HT-29 (cell line): ENCODE measurements at places on chromosomes 1 and 21. TPM values are rescaled to one million over a fixed set of nuclear protein-coding genes. Genes with fewer than 3 reads are reported as not detected.
A peak's percentile ranks its signal among the peaks of the same experiment; 100 is the strongest.

SCAMP3 gene
- total RNA-seq = 112 and 114 TPM in 2 replicates

HTR1D gene
- total RNA-seq = 0.83 and 1.0 TPM in 2 replicates

NECTIN4 gene
- 8.6 and 10.4 TPM in 2 replicates for total RNA-seq

ZNF593 gene
- total RNA-seq = 170 and 217 TPM in 2 replicates

DNA sequence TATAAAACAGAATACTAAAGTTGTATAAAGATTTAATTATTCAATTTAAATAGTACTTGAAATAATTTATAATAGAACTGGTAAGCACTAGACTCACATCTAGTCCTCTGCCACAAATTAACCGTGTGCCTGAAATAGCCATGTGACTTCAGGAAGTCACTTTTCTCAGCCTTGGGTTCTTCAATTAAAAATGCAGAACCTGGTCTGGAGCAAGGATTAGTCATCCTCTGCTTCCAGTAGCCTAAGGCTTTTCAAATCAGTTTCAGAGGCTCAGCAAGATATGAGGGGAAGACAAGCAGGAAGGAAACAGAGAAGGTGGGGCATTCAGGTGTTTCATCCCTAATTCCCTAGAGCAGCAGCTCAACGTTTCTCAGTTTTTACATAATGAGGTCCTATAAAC, 23.0 kb downstream of the DPH5 start:
- DNase-seq = no peak

- no peak for DNase-seq
These were observed 21.9 kb downstream of the FAM20B start for GRCh38 chr1:179047636-179047997.

- DNase-seq = peak; percentile 66
These were observed 6.5 kb downstream of the KCNN3 start for GRCh38 chr1:154863315-154864174.
